Hypothalamus (tissue), 51 donors: ENCODE measurements at places on chromosomes 7 and 10.

GRCh38 chr7:69342154-69342884 lies 256.0 kb upstream of the AUTS2 start:
- DNase-seq = no peak

DNA sequence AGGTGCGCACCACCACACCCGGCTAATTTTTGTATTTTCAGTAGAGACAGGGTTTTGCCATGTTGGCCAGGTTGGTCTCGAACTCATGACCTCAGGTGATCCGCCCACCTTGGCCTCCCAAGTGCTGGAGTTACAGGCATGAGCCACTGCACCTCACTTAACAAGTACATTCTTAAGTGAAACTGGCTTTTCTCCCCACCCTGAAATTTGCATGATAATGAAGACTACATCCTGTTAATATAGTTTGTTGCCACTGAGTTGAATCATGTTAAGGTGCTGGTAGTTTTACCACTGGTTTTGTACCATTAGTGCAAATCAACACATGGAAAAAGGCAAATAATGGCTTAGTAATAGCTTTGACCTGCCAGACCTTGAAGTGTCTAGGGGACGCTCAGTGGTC lies 62.2 kb downstream of the MPLKIP start:
- no peak for DNase-seq

GRCh38 chr10:95475827-95476468 lies 85.2 kb downstream of the SORBS1 start:
- DNase-seq = no peak

DNA sequence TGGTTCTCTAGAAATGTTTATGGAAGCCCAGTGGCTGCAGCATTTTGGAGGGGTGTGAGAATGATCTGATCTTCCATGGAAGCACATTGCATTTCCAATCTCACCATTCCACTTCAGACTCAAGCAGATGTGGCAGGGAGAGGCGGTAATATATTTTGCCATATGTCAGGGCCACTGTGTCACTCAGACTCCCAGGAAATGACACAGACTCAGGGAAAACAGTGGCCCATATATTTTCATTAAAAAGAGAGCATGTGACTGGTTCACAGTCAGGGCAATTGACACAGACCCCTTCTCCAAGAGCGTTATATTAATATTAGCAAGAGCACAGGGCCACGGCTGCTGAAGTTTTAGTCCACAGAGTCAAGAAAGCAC lies 149.3 kb upstream of the NRP1 start:
- no peak for DNase-seq

GRCh38 chr10:47094636-47095035 lies 183.4 kb downstream of the PTPN20 start:
- DNase-seq = no peak

DNA sequence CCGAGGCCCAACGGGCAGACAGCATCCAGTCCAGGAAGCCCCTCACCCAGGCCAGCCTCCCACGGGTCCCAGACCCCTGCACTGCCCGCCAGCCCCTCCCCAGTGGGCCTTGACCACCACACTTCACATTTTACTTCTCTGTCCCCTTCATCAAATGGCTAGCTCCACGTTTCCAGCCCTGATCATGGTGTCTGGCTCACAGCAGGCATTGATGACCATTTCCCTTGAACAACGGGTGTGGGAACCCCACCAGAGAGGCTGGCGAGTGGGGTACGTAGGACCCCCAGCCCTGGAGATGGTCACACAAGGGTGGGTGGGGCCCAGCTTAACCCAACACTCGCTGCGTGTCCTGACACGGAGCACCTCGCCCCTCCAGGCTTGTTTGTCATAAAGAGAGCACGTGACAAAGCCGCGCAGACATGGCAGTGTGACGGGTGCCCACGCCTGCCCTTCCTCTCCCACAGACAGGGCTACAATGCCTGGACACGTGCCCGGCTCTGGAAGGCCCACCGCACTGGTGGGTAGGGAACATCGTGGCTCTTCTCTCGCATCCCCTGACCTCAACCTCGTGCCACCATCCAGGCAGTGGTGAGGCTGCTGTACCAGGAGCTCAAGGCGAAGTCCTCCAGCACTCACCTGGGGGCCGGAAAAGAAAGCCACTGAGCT lies 267.7 kb downstream of the MAD1L1 start:
- DNase-seq = no peak

GRCh38 chr7:106524690-106525059 lies 136.3 kb downstream of the CCDC71L start:
- DNase-seq = no peak

- no peak for DNase-seq
These were observed 26.4 kb downstream of the KIAA1549 start for GRCh38 chr7:138954545-138955475.
